ENCODE measurements at places on chromosomes 2 and 18.

DNA sequence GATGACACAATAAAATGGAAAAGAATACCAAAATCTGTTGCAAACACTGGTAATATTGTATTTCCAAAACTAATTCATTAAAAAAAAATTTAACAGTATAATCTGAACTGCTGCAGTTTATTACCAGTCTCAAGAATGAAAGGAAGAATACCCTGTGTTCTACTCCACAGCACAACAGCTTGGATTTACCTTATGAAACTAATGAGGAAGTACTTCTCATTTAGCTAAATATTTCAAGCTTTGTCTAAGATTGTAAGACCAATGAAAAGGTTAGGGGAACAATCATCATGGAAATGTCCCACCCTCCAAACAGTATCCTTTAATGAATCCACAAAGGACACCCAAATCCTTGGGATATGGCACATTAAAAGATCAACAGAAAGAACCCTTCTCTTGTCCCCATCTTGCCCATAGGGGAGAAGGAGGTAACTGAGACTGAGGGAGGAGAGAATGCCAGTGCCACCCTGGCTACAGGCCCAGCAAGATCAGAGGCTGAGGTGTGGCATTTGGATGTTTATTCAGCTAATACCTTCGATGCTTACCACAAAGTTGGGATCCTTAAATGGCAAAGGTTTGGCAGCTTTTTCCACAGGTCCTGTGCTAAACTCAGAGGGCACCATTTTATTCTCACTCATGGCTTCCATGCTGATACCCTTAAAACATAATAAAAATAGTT, 17.7 kb downstream of the INO80C start:
- DNase-seq, result no peak

DNA sequence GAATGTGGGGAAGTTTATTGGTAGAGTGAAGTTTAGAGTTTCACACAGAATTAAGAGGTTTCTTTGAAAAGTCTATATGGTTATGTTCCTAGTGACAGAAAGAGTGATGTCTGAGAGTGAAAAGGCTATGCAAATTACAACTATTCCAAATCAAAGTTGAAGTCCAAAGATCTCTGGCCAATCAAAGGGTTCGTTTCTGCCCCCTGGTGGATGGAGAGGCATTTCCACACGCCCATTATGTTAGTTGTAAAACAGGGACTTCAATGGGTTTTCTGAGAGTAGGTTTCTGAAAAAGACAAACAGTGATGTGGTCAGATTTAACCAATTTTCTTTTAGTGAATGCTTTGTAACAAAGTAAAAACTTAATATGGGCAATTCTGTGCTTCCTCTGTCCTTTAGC, 441.5 kb upstream of the POU3F3 start:
- DNase-seq, result peak; percentile 77

- no peak for DNase-seq
Observed at GRCh38 chr2:39622860-39623259, 42.9 kb upstream of the TMEM178A start.

DNA sequence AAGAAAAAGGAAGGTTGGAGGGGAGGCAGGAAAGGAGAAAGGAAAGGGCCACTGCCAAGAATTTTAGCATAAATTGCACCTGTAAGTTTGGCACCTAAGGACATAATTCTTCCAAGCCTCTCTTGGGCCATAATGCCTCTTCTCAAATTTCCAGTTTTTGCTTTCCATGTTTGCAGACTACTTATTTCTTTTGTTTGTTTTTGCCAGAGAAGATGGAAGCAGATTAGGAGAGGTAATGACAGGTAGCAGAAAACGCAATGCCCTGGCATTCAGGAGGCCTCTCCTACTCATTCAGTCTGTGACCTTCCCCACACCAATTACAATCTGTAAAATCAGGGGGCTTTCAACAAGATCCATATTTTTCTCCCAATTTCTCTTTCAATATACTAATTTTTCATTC, 56.8 kb downstream of the MRPL33 start:
- DNase-seq, result no peak

- DNase-seq, result no peak
Observed at GRCh38 chr2:127157651-127158485, 50.9 kb upstream of the BIN1 start.

DNA sequence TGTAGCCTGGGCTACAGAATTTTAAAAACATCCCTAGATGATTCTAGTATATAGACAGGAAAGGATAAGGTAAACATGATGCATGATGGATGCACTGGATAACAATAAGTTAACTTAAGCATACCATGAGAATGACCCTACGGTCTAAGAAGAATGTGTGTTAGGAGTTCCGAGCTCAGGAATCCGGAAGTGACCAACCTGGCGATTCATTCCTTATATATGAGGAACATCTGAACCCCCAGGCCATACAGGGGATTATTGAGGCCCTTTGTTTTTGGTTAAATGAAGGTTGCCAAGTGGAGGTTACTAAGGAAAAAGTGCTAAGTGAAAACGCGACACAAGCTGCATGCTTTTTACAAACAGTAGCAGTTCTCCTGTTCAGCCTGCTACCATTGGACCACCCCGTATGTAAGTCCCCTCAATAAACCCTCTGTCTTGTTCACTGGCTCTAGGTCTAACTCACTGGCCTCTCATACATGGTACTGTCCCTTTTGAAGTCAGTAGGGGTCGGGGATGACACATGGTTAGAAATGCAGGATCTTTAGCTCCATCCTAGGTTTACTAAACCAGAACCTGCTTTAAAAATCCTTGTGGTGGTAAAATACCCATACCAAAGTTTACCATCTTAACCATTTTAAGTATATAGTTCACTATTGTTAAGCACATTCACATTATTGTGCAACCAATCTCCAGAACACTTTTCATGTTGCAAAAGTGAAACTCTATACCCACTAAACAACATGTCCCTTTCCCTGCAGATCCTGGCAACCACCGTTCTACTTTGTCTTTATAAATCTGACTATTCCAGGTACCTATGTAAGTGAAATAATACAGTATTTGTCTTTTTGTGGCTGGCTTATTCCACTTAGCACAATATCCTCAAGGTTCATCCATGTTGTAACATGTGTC, 111.0 kb upstream of the MAP4K3 start:
- DNase-seq, result no peak

DNA sequence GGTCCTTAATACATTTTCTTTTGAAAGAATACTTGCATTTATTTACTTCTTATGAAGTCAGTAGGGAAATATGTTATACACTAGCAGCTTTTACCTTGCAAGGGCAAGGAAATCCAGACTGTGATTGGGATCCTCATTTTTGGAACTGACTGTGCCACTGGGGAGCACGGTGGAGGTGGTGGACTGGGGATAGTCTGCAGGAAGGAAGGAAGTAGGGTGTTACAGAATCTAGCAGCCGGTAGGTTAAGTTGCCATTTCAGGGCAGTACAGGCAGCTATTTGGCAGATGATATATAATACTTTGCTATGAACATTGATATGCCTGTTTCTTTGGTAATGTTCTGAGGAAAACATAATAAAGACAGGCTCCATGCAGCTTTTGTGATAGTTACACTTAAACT, 238.3 kb downstream of the PHLPP1 start:
- DNase-seq, result no peak

- no peak for DNase-seq
Observed at GRCh38 chr2:121038031-121038430, 247.0 kb downstream of the TFCP2L1 start.

DNA sequence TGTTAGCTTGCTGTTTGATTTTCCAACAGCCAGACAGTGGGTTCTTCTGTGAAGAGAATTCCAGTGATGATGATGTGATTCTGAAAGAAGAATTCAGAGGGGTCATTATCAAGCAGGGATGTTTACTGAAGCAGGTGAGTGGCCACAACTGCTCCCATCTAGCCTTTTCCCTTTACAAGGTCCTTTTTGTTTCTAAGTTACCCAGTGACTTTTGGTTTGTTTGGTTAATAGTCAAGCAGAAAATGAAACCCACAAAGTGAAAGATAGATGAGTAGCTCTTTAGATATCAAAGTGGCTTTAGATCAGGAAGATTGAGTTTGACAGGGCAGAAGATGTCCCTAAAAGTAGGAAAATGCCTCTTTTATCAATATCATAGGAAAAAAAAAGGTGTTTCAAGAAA, 23.3 kb downstream of the PLEK start:
- DNase-seq, result no peak

DNA sequence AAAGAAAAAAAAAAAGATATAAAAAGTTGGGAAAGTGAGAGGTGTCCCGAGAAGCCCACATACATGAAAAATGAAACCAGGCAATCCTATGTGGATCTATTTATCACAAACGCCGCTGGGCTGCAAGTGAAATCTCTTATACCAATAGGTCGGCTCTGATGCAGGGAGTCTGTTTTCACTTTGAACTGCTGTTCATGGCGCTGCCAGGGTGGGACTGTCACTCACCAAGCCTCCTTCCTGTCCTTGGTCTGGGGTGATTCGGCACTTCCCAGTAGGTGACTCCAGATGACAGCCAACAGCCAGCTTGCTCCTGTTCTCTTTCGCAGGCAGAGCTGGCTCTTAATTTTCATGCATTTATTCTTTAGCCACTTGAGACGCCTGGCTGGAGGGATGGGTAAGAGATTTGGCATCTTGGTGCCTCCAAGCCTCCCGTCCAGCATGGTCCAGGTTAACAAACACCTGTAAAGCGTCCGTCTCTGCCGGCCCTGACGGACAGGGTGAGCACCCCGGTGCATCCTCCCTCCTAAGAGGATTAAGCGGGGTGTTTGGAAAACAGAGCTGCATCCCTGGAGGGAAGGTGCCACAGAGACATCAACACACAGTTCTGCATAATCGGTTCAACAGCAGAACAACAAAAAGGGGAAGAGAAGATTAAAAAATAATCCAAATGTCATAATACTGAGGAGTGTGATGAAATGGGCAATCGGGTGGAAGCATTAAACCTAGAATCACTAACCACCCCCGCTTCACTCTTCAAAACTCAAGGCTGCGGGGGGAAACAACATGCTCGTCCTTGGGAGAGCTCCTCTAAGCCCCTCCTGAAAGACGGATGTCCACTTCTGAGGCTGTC, 58.7 kb downstream of the STEAP3 start:
- no peak for DNase-seq

- no peak for DNase-seq
Observed at GRCh38 chr2:205574001-205574400, 108.3 kb upstream of the NRP2 start.

DNA sequence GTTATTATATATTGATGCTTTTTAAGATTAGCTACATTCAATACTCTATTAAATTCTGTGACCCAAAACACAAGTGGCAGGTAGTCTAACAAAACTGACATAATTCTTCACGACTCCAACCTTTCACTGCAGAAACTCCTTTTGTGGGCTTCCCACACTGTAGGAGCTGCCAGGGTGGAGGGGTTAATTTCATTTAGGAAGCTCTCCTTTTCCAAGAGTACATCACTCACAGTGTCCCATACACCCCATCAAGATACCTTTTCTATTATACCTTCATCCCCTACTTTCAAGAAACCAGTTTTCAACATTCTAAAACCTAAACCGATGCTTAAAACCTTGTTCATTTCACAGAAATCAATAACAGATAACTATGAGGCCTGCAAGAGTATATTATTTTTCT, 825 bp downstream of the THUMPD2 start:
- DNase-seq, result no peak

DNA sequence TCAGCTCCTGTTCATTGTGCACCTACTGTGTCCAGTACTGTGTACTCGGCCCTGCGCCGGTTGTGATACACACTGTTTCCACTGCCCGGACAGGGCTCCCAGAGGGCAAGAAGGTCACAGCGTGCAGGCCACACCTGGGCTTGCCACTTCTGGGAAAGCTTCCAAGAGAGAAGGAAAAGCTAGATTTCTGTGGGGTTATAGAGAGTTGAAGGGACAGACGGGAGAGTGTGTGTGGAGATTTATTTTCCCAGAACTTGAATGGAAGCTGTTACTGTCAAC, 3.8 kb upstream of the CNDP1 start:
- DNase-seq, result no peak

DNA sequence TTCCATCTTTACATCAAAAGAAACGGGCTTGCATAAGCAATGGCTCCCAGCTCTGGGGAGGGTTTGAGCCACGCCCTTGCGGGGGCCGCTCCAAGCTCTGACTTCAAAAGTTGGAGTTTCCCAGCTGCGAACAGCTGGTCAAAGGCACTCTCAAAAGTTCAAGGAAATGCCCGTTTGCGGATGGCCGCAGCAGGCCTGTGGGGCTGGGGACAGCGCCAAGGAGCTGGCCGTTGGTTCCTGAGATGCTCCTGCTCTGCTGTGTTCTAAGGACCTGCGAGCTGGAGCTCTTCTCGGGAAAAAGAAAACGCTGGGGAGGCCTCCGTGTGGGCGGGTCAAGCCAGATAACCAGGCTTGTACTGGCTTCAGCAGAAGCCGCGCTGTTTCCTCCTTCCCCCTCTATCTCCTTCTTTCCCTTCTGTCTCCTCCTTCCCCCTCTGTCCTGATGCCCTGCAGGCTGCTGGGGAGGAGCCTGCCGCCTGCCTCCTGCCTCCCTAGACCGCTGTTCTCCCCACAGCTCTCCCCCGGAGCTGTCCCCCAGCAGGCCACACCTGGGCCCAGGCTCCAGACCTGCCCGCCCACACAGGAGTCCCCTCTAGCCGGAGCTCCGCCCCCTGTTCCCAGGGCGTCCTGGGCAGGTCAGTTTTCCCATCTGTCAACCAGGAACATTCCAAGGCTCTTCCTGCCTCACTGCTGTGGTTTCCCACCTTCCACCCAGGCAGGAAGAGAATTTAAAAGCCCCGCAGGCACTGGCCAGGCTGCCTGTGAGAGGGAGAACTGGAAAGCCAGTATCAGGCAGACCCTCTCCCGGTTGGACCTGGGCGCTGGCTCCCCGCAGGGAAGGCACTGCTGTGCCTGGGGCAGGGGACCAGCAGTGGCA, 14.1 kb downstream of the KLF11 start:
- no peak for DNase-seq

GRCh38 chr18:65725251-65726050, 25.4 kb upstream of the CDH7 start:
- peak; percentile 25 for DNase-seq

GRCh38 chr2:143949121-143949848, 570.6 kb downstream of the ZEB2 start:
- no peak for DNase-seq

DNA sequence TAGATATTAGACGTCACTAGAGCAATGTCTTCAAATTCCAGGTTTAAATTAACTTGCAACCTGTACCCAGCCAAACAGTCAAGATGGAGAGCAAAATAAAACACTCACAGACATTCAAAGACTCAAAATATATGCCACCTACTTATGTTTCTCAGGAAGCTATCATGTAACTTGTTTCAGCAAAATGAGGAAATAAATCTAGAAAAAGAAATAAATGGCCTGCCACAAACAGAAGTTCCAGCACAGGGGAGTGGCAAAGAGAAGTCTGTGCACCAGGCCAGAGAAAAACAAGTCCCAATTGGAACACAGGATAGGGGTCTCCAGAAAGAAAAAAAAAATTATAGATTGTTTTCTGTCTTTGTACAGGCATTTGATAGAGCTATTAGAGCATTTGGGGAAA, 96.7 kb downstream of the LRP2 start:
- no peak for DNase-seq

DNA sequence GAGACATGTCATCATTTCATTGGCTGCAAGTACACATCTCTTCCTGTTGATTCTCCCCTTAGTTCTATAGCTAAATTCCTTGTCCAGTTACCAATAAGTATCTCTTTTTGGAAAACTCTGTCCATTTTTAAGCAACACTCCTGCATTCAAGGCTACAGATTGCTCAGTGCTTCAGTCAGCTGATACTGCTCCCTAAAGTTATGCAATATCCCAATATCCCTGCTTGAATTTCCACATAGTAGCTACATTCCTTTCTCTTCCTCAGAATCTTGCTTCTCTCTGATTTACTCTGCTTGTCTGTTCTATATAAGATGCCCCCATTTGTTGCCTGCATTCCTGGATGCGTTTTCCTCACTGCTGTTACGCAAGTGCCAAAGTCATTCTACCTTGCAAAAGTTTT, 109.8 kb downstream of the PARD3B start:
- DNase-seq, result no peak

GRCh38 chr2:136015699-136016098, 30.3 kb upstream of the DARS1 start:
- DNase-seq, result no peak
